PC-9 (cell line): ENCODE measurements at places on chromosomes 5 and 9. TPM values are rescaled to one million over a fixed set of nuclear protein-coding genes. Genes with fewer than 3 reads are reported as not detected.
A peak's percentile ranks its signal among the peaks of the same experiment; 100 is the strongest.

DNA sequence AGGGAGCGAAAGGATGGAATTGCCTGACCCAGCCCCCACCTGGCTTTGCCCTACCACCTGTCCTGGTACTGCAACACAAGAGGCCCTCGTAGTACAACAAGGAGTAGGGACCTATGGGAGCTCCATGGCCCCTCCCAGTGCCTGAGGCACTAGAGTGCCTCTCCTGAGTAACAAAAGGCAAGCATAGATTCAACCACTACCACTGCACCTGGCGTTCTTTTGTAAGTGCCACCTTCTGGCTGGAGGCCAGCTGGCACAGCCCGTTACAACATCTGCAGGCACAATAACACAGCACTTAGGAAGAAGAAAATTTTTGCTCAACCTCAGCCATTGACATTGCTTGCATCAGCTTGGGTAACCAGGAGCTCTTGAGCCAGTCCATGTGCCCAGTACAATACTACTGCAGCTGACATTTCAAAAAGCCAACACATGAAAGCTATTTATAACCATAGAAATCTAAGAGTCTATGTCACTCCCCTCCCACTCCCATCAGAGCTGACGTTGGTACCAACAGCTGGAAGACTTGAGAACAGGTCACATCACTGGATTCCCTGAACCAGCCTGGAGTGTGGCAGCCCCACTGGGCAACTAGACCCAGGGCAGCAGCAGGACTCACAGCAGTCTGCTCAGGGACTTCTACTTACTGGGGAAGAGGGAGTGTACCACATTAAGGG is 17.7 kb upstream of the FAM174A start:
- DNase-seq, result peak; percentile 38
- H3K36me3 ChIP-seq, result no peaks in the 10 kb centered on the region
- no peak overlapping the region for H3K4me3 ChIP-seq
- H3K27me3 ChIP-seq, result no peaks in the 10 kb centered on the region
- H3K4me1 ChIP-seq, result no peaks in the 10 kb centered on the region
- H3K27ac ChIP-seq, result no peak overlapping the region

DNA sequence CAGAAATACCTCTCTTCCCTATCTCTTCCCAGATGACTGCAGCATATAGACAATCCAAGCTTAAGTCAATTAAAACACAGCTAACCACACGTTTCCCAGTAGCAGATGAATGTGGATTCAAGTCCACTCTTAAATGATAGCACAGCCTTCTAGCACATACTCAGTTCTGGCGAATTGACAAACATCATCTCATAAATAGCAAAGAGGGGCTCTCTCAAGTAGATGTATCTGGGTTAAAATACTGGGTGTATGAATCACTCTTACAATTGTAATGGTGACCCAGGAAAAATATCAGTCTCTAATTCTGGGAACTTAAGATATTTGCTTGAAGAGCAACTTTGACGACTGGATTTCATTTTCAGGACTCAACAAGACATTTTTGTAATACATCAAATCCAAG is 67.0 kb upstream of the HAPLN1 start:
- no peaks in the 10 kb centered on the region for H3K27me3 ChIP-seq
- H3K4me3 ChIP-seq, result no peak overlapping the region
- DNase-seq, result no peak
- H3K4me1 ChIP-seq, result no peaks in the 10 kb centered on the region
- H3K36me3 ChIP-seq, result no peaks in the 10 kb centered on the region

DNA sequence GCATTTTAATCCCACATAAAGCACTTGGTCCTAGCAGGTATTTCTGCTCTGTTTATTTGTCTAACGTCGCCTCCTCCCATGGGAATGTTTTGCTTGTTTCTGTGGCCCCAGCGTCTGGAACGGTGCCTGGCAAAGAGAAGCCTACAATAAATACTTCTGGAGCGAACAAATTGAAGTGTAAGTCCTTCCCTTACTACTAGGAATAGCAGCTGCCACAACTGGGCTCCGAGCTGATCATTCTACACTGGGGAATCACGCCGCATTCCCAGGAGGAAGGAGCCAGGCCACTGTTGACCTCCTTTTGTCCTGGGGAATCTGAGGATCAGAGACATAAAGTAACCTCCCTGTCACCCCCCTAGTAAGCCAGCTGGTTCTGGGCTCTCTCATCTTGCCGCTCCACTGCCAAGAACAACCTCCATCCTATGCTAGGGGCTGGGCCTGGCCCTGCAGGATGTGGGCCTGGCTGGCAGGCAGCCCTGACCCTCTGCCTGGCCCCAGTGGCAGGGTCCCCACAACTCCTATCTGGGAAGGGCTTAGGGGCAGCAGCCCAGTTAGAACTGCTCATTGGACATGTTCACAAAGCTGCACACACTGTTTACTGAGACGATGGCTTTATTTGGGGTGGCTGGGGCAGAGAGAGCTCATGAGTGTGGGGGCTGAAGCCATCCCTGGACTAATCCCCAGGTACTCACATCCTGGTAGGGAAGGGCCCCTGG is 82.8 kb downstream of the GTF3C4 start:
- no peak for DNase-seq
- H3K4me3 ChIP-seq, result no peak overlapping the region
- no peak overlapping the region for H3K27ac ChIP-seq
- no peaks in the 10 kb centered on the region for H3K36me3 ChIP-seq
- H3K27me3 ChIP-seq, result peaks cover 15% of the 10 kb centered on the region

- H3K27me3 ChIP-seq, result no peaks in the 10 kb centered on the region
- H3K4me1 ChIP-seq, result no peaks in the 10 kb centered on the region
- no peaks in the 10 kb centered on the region for H3K36me3 ChIP-seq
- H3K27ac ChIP-seq, result no peak overlapping the region
These were observed 24.8 kb upstream of the OTP start for GRCh38 chr5:77663090-77663863.

- H3K36me3 ChIP-seq, result no peaks in the 10 kb centered on the region
- DNase-seq, result no peak
- no peak overlapping the region for H3K27ac ChIP-seq
These were observed 522.9 kb upstream of the DAB2 start for GRCh38 chr5:39947657-39948056.

DNA sequence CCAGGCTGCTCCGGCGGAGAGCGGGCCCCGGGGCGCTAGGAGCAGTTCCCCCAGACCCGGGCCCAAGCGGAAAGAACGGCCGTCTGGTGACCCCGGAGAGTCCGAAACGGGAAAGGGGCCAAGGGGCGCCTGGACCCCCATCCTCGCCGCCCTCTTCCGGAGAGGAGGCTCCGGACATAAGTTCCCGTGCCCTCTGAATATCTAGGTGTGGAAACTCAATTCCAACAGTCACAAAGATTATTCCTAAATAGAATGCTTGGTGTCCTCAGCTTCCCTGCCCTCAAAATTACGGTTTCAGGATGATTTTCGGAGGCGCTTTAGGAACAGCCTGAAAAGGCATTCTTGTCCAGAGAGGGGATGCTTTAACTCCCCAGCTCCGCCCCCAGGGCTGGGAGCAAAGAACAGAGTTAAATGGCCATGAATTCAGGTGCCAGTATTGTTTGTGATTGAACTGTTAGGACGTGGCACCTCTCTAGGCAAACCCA is 681 bp upstream of the LHFPL2 start:
- DNase-seq, result no peak
- H3K4me1 ChIP-seq, result peaks cover 12% of the 10 kb centered on the region
- peak overlapping the region; percentile 58 for H3K27ac ChIP-seq
- H3K36me3 ChIP-seq, result peaks cover 10% of the 10 kb centered on the region
- peak overlapping the region; percentile 85 for H3K4me3 ChIP-seq

- H3K27me3 ChIP-seq, result no peaks in the 10 kb centered on the region
- H3K4me1 ChIP-seq, result no peaks in the 10 kb centered on the region
- no peak for DNase-seq
These were observed 68.0 kb downstream of the DENND4C start for GRCh38 chr9:19298436-19299000.

DNA sequence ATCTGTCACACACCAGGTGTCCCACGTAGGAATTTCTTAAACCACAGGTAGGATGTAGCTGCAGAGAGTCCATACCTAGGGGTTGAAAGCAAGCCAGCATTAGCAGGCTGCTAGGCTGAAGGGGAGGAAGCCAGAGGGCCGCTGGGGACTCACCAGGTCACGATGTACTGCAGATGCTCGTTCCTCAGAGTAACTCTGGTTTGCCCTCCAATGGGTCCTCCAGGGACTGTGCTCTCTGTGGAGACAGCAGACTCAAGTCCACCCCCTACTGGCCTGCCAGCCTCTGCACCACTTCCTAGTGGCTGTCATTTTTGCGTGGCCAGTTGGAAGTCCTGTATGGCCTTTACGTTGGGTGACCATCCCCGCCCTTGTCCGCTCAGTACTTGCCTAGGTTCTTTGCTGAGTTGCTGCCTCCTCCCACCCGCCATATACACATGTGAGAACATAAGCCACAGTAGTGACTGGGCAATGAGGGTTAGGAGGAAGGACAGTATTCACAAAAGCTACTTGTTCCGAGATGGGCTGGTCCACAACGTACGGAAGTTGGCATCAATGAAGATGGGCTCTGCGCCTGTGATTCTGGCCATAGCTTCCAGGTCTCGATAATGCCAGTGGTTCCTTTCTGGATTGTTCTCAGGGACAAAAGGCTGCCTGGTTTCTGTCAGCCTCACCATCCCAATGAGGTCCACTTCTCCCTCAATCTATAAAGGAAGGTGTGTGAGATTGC is 4.1 kb downstream of the RPL7A start:
- peak; percentile 54 for DNase-seq
- H3K27ac ChIP-seq, result no peak overlapping the region
- H3K27me3 ChIP-seq, result no peaks in the 10 kb centered on the region
- H3K36me3 ChIP-seq, result peaks cover 41% of the 10 kb centered on the region
- peaks cover 21% of the 10 kb centered on the region for H3K4me1 ChIP-seq
- no peak overlapping the region for H3K4me3 ChIP-seq

GRCh38 chr9:129160712-129161533 is 17.1 kb downstream of the IER5L start:
- H3K27ac ChIP-seq, result no peak overlapping the region
- H3K27me3 ChIP-seq, result no peaks in the 10 kb centered on the region
- DNase-seq, result no peak
- no peaks in the 10 kb centered on the region for H3K36me3 ChIP-seq
- no peak overlapping the region for H3K4me3 ChIP-seq
- no peaks in the 10 kb centered on the region; the same call in 1 of the 2 replicates for H3K4me1 ChIP-seq

GRCh38 chr9:136853596-136854112 is 1.5 kb downstream of the MAMDC4 start:
- H3K36me3 ChIP-seq, result no peaks in the 10 kb centered on the region
- no peaks in the 10 kb centered on the region for H3K27me3 ChIP-seq
- no peak overlapping the region for H3K27ac ChIP-seq

DNA sequence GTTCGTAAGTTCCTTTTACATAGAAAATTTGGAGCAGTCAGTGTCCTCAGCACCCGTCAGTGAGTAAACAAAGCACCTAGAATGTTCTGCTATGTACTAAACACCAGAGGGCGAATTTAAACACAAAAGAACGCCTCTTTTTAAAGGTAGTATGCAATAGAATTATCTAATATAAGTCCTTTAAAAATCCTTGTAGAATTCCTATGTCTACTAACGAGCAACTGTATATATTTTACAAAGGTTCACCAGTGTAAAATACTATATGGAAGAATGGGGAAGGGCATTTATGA is 499 bp upstream of the TMEM232 start:
- H3K4me3 ChIP-seq, result peak overlapping the region; percentile 67
- no peaks in the 10 kb centered on the region for H3K27me3 ChIP-seq
- no peak for DNase-seq
- H3K4me1 ChIP-seq, result no peaks in the 10 kb centered on the region
- H3K27ac ChIP-seq, result no peak overlapping the region
- no peaks in the 10 kb centered on the region for H3K36me3 ChIP-seq

- no peak overlapping the region for H3K27ac ChIP-seq
- H3K4me1 ChIP-seq, result no peaks in the 10 kb centered on the region
- H3K36me3 ChIP-seq, result no peaks in the 10 kb centered on the region
- DNase-seq, result no peak
- no peaks in the 10 kb centered on the region for H3K27me3 ChIP-seq
These were observed 186.1 kb downstream of the SNCAIP start for GRCh38 chr5:122498163-122498562.

GRCh38 chr9:35909687-35910612 is 660 bp downstream of the SPAAR start:
- H3K27me3 ChIP-seq, result no peaks in the 10 kb centered on the region
- H3K4me3 ChIP-seq, result no peak overlapping the region
- DNase-seq, result no peak
- H3K36me3 ChIP-seq, result no peaks in the 10 kb centered on the region

DNA sequence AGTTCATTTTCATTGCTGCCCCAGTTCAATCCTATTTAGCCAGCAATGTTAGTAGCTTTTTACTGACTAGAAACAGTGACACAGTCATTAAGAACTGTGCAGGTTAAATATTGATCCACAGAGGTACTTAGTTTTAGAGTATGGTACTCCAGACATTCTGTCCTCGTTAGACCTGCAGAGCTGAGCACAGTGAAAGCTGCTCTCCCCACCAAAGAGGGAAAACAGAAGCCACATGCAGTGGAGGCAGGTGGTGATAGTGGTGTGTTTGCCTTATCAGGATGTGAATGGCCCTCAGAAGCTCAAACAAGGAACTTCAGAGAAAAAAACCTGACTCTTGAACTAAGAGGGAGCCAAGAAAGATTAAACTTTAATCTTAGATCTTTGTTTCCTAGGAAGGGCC is 75.5 kb downstream of the UNC13B start:
- no peak overlapping the region for H3K27ac ChIP-seq
- no peaks in the 10 kb centered on the region for H3K27me3 ChIP-seq
- no peaks in the 10 kb centered on the region for H3K36me3 ChIP-seq
- H3K4me3 ChIP-seq, result no peak overlapping the region
- H3K4me1 ChIP-seq, result no peaks in the 10 kb centered on the region

- H3K27me3 ChIP-seq, result no peaks in the 10 kb centered on the region
- H3K27ac ChIP-seq, result no peak overlapping the region
- no peak for DNase-seq
- no peaks in the 10 kb centered on the region for H3K36me3 ChIP-seq
These were observed 69.5 kb upstream of the FAM169A start for GRCh38 chr5:74935752-74936091.

DNA sequence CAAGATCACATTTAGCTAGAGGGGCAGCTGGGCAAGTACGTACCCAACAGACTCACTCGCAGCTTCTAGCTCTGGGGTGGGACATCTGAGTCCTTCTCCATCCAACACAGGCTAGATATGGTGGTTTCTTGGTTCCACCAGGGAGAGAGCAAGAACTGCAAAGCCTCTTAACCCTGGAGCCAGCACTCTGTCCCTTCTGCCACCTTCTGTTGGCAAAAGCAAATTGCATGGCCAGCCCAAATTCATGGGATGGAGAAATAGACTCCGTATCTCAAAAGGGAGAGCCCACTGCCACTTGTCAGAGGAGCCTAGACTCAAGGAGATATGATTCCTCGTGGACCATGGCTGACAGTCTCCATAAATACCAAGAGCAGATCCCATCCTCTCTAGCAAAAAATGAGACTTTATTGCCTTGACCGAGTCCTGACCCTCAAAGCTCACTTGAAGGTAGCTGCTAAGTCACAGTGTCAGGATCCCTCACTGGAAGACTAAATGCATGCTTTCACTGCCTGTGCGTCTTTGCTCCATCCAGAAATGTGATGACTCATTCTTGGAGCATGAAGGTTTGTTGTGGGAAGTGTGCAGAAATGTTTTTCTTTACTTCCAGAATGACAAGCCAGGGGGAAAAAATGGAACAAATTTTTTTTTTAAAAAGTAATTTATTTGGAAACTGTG is 28.8 kb upstream of the ROR2 start:
- no peaks in the 10 kb centered on the region for H3K36me3 ChIP-seq
- no peak overlapping the region for H3K27ac ChIP-seq
- H3K4me3 ChIP-seq, result no peak overlapping the region
- DNase-seq, result no peak
- H3K4me1 ChIP-seq, result no peaks in the 10 kb centered on the region
- H3K27me3 ChIP-seq, result peaks cover 20% of the 10 kb centered on the region; the same call in 1 of the 2 replicates

AJM1 gene
- 5.3 and 5.9 TPM in 2 replicates for total RNA-seq

KCNMB1 gene
- total RNA-seq, result not detected in 2 replicates

ANKRD18B gene
- 4.6 and 6.9 TPM in 2 replicates for total RNA-seq

HDAC3 gene
- 76.0 and 87.0 TPM in 2 replicates for total RNA-seq

HAVCR2 gene
- total RNA-seq, result 0.25 TPM in 1 of 2 replicates, not detected in the other

CAMLG gene
- total RNA-seq, result 24.4 and 28.0 TPM in 2 replicates

ERBIN gene
- total RNA-seq, result 112 and 143 TPM in 2 replicates

RIMOC1 gene
- total RNA-seq, result 40.1 and 68.6 TPM in 2 replicates
